ENCODE measurements at places on chromosomes 5 and 9.

DNA sequence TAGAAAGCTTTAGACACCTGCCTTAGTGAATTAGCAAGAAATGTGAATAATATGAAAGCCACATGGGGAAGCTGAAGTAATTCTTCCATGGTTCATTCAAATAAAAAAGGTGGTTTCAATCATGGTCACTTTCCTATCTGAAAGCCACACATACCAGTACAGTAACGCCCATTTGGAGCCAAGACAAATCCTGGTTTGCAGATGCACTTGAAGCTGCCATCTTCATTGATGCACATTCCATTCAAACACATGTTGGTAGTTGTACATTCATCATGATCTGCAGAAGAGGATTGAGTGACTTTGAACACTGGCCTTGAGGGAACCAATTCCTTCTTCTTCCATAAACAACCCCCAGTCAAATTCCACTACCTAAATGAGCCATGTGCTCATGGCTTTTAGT, 161.5 kb downstream of the FBN2 start:
- DNase-seq: no peak

DNA sequence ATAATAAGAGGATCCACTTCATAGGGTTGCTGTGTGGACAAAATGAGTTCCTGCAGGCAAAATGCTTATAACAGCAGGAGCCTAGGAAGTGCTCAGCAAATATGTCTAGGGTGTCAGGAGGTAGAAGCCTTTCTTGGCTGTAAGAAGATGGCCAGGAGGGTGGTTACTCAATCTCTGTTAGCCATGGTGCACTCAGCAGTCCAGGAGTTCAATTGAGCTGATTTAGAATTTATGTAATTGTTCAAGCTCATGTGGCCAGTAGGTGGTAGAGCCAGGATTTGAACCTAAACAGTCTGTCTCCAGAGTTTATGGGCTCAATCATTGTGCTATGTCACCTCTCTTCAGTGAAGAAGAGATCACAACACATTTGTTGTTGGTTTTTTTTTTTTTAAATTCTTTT, 381.2 kb downstream of the KIF4B start:
- DNase-seq: no peak

DNA sequence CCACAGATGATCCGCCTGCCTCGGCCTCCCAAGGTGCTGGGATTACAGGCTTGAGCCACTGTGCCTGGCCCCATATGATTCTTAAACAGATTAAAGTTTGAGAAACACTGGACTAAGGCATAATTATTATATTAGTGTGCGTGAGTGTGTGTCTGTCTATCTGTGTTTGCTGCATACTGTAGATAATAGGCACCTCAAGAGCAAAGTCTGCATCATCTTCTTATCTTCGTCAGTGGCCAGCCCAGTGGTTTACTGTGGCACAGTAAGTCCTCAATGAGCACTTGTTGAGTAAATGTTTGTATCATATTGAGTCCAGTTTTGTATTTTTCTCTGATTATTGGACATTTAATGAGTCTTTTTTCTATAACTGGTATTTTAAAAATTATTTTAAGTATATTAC, 81.7 kb downstream of the ITGA1 start:
- DNase-seq: no peak

DNA sequence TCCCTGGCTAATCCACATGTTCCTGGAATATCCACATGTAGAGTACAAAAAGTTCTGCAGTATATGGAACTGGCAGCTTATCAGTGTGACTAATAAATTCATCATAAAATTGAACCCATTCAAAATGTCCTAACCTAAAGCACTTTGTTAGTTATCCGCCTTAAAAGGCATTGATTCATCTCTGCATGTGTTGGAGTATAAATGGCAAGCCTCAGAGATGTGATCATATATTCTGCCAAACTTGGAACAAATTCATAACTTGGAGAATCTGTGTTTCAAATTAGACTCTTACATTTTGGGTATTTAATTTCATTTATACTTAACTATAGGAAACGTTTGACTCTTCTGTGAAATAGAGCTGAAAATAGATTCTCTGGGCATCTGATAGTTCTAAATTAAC, 25.2 kb upstream of the NREP start:
- DNase-seq: peak; percentile 40

DNA sequence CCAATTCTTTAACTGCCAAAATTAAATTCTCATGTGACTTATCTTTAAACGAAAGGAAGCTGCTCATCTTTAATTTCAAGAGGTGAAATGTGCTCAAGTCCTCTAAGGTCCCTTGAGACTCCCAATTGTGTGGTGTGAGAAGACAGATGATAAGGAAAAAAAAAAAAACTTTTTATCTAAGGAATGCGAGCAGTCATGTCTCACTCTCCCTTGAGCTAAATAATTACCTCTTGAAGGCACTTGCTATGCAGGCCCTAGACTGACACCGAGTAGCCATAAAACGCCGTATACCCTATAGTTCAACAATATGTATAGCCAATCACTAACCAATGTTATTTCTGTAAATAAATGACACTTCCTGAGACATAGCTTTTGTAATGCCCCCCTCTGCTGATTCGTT, 1.5 kb upstream of the DTWD2 start:
- DNase-seq: no peak

DNA sequence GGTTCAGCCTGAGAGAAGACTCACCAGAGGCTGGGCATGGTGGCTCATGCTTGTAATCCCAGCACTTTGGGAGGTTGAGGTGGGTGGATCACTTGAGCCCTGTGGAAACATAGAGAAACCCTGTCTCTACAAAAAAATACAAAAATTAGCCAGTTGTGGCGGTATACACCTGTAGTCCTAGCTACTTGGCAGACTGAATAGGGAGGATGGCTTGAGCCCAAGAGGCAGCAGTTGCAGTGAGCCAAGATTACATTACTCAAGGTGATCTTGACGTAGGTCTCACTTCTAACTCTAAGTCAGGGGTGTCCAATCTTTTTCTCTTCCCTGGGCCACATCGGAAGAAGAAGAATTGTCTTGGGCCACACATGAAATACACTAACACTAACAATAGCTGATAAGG, 16.2 kb upstream of the ATP6V1G1 start:
- DNase-seq: no peak

- peak; percentile 78 for DNase-seq
These were observed 102.4 kb downstream of the DAPK1 start for GRCh38 chr9:87599901-87600610.

DNA sequence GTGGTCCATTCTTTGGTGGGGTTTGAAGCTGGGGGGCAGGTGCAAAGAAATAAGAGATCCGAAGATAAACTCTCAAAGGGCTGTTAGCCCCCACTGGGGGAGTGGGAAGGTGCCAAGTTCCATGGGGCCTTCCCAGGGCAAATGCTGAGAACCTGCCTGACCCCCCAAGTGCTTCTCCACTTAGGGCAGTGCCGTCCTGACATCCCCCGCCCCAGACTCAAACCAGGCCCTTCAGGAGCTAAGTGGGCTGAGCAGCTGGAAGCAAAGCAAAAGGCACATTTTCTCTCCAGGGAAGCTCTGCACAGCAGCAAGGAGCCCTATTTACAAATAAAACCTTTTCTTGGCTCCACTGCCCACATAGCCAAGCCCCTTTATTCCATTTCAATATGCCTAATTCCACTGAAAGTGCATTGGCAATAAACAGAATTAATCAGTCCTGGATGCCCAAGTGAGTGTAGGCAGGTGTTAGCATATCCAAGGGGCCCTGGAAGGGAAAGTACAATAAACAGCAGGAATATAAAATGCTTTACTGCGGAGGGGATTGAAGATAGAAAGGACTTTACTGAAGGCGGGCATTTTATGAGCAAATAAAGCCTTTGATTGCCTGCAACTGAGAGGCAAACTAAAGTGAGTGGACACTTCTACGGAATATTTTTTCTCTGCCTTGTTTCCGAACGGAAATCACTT, 44.6 kb downstream of the WHRN start:
- no peak for DNase-seq

DNA sequence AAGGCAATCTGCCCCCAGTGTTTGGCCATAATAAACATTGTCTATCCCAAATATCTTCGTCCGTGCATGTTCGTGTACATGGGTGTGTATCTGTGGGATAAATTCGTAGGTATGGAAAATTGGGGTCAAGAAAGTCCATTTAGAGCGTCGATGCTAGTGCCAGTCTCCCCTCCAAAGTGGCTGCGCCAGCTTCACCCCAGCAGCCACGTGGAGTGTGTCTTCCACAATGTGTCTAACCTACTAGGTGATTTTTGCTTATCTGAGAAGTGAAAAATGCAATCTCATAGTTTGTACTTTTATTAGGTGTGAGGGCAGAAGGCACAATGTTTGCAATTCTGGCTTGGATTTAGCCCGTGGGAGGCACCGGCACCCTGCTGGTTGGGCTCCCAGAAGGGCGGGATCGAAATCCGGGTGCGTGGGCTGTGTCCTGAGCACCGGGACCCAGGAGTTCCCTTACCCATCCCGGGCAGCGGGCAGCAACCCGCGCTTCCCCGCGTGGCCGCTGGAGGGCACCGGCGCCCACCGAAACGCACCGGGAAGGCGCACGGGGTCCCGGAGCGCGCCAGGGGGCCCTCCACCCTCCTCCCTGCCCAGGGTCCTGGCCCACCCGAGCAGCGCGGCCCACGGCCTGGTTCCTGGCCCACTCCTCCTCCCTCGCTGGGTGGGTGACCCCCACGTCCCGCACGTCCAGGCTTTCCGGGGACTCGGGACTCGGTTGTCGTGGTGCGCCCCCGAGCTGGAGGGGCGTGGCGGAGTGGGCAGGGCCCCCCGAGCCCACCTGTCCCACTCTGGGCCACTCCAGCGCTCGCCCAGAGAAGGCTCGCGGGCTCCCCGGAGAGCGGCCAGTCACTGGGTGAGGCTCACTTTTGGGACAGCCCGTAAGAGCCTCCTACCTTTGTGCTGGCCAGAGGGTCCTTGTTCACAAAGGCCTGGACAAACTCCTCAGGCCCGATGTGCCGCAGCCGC, 55.4 kb upstream of the RNF130 start:
- DNase-seq: no peak

GRCh38 chr9:33867747-33868439, 50.9 kb downstream of the UBE2R2 start:
- peak; percentile 59 for DNase-seq

GRCh38 chr5:96278981-96279380, 154.1 kb downstream of the PCSK1 start:
- DNase-seq: peak; percentile 52

GRCh38 chr5:43702815-43703214, 99.8 kb downstream of the NNT start:
- DNase-seq: peak; percentile 31

DNA sequence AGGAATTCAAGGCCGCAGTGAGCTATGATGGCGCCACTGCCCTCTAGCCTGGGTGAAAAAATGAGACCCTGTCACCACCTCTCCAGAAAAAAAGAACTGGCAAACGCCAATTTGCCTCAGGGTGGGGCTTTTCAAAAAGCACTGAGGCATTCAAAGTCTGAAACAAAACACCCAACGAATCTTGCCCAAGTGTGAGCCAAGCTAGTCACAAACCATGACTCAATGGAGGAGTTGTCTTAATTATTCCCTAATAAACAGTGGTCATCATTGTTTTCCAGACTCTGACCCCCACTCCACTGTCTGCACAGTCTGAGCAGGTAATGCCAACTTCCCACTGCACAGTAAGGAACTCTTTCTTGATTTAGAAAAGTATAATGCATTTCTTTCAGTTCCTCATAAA, 16.8 kb downstream of the FRMD3 start:
- no peak for DNase-seq

- no peak for DNase-seq
These were observed 222.8 kb downstream of the HSPA4 start for GRCh38 chr5:133274597-133274935.

DNA sequence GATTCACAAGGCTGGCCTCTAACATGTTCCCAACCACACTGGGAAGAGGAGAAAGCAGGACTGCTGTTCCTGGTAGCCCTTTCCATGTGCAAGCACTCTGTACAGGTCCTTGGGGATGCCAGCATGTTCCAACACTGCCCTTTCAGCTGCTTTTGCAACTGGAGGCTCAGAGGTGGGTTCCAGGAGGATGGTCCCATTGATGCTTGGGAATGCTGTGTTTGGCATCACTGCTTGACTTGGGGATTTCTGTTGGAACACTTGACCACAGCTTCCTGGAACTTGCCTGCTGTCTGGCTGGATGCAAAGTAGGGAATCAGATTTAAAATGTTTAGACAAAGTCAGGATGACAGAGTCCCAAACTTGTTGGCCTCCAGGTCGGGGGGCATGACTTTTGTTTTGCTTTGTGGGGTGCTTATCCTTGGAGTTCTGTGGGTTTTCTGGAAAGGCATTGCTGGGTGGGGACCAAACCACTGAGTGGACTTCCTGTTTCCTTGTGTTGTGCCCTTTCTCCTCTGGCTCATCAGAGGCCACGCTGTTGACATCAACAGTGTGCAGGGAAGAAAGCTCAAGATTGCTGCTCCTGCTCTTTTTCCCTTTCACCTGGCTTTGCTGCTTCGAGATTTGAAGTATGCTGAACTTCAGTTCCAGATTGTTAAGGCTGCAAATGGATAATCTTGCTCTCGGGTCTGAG, 148.5 kb upstream of the RPS23 start:
- DNase-seq: no peak

DNA sequence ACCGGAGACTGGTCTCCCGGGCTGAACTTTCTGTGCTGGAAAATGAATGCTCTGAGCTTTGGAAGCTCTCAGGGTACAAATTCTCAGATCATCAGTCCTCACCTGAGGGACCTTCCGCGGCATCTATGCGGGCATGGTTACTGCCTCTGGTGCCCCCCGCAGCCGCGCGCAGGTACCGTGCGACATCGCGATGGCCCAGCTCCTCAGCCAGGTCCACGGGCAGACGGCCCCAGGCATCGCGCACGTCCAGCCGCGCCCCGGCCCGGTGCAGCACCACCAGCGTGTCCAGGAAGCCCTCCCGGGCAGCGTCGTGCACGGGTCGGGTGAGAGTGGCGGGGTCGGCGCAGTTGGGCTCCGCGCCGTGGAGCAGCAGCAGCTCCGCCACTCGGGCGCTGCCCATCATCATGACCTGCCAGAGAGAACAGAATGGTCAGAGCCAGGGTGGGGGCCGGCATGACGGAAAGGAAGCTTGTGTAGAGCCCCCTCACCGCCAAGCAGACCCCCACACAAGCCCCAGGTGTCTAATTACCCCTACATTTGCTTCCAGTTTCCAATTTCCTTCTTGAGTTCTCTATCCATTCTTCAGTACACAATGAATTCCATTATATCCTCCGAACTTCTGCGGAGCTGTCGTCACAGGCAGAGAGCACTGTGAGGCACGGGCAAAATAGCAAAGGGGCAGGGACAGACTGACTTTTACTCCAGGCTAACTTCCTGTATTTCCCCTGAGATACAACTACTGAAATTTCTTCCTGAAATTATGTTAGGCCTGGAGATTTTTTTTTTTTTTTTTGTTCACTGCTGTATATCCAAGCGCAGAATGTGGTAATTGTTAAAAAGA, 23.2 kb downstream of the CDKN2A start:
- DNase-seq: no peak

GRCh38 chr9:15018096-15018637, 107.9 kb upstream of the FREM1 start:
- no peak for DNase-seq
